Dorsolateral prefrontal cortex (tissue), 122 donors: ENCODE measurements at places on chromosomes 2 and 18.

DNA sequence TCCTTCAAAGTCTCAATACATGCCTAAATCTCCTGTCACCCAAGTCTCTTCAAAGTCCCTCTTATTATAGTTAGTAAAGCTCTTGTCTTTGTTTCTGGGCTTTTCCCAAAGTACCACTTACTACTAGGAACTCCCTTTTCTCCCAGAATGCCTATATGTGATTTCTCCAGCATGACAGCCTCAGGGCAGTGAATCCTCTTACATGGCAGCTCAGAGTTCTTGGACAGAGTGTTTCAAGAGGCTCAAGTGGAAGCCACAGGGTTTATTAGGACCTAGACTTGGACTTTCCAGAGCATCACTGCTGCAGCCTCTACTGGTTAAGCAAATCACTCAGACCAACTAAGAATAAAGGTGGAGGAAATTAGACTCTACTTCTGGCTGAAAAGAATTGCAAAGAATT, 98.9 kb downstream of the CSRNP3 start:
- DNase-seq = no peak

- no peak for DNase-seq
These were observed 53.2 kb downstream of the ZAP70 start for GRCh38 chr2:97766567-97766966.

DNA sequence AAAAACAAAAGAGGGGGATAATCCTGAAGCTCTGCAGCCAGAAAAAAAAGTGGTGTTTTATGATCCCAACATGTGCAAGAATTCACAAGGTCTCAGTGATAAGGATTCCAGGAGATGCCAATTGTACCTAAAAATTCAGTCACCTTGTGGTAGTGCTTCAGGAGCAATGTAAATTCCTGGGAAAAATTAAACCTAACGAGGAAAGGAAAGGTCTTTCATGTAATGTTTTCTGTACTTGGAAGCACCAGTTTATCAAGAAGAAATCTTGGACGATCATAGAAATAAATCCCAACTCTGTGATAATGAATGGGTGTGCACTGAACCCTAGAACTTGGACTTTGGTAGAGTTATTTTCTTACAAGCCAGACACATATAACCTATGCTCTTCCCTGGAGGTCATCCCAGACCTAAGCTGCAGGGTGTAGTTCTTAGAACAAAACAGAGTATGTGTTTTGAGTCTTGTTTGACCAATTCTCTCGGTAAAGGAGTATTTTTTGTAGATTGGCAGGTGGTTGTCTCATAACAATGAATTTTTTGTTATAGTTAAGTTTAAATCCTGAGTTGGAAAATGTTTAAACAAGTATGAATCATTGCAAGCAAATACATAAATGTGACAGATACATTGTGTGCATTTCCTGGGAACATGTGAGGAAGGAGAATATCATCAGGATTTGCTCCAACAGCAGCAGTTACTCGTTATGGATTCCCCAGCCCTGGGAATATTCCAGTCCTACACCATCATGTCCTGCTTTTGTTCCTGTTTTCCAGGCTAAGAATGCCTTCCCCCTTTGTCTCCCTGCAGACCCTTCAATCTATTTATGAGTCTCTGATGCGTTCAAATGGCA, 224.6 kb downstream of the NAPG start:
- no peak for DNase-seq

DNA sequence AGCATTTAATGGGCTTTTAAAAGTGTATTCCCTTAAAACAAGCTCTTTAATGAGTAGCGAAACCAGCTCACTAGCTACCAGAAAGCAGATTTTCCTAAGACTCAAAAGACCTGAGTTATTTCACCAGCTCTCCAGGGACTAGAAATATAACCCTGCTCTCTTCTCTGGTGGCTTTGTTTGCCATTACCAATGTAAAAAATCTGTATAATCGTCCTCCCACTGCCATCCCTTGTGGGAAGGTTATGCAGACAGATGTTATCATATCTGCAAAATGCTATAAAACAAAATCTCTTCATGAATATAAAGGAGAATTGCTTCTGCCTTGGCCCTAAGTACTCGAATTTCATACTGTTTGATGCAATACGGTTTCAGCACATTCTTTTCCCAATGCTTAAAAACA, 335.2 kb downstream of the NUP35 start:
- no peak for DNase-seq

DNA sequence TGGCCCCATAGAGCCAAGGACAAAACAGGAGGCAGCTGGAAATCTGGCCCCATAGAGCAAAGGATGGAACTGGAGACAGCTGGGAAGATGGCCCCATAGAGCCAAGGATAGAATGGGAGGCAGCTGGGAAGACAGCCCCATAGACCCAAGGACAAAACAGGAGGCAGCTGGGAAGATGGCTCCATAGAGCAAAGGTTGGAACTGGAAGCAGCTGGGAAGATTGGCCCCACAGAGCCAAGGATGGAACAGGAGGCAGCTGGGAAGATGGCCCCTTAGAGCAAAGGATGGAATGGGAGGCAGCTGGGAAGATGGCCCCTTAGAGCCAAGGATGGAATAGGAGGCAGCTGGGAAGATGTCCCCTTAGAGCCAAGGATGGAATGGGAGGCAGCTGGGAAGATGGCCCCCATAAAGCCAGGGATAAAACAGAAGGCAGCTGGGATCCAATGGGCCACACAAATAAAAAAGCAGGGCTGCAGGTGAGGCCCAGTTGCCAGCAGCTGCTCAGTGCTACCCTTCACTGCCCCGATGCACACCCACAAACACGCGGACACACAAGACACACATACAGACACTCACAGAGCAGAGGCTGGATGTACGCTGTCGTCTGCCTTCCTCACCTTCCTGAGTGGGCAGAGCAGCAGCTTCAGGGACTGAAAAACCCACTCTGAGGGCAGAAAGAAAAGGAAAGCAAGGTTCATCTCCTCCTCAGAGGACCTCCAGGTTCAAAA, 505.4 kb upstream of the MYT1L start:
- no peak for DNase-seq

DNA sequence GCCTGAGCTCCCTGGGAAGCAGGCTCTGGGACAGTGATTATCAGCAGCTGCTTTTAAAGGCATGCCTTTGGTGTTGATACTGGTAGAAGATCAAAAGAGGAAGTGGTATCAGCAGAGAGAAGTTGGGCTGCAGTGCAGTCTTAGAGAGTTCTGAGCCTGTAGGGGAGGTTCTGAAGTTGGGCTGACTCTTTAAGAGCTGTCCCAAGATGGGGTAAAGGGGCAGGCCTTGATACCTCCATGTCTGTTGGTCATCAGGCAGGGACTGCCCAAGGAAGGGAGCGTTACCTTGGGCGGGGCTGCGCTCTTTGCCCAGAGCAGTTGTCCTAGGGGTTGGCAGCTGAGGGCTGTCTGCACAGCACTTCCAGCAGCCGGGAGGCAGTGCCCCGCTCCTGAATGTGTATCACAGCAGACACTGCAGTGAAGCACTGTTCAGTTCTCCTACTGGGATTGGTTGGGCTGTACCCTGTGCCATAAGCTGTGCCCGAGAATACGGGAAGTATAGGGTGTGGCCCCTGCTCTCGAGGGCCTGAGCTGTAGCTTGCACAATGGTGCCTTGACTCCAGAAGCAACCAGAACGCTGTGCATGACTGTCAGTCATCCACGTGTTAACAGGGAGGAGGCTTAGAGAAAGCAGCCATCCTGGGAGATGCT, 177.0 kb downstream of the CTIF start:
- DNase-seq = no peak

- no peak for DNase-seq
These were observed 149.3 kb upstream of the HAAO start for GRCh38 chr2:42941633-42942176.
